ENCODE measurements at places on chromosomes 5 and 9.

DNA sequence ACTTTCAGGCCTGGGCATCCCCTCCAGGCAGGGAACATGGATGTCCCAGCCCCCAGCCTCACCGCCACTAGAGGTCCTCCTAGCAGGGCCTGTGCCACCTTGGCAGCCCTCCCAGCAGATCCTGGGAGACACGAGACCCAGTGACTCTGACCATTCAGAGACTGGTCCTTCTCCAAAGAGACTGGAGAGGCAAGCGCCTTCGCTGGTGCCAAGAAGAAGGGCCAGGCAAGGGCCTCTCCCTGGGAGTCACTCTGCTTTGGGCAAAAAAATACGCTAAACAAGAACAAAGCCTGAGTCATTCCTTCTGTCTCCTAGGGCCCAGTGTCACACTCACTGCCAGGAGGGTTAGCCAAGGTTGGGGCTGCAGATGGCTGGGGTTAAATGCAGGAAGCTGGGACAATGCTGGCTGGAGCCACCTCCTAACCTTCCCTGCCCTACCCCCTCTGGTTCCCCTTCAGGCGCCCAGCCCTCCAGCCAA, 35.3 kb upstream of the SMIM23 start:
- DNase-seq: no peak

DNA sequence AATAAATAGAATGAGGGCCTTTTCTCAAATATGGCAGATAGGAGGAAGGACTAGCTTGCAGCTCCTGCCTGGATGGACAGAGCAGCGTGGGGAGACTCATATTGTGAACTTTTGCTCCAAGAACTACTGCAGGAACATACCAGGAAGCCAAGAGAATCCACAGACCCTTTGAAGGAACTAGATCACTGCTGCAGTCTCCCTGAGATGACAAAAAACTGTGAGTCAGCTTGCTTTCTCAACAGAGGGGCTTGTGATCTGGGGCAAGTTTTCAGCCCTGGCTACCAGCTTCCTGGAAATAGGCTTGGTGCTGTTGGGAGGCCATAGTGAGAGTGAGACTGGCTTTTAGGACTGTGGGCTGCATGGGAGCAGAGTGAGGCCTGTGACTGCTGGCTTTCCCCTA, 170.6 kb upstream of the TRIM32 start:
- DNase-seq: no peak

GRCh38 chr9:73219985-73220626, 68.4 kb downstream of the ANXA1 start:
- peak; percentile 3 for DNase-seq

- no peak for DNase-seq
These were observed 28.7 kb upstream of the SNX24 start for GRCh38 chr5:122816756-122817155.

GRCh38 chr9:135275571-135276289, 188.3 kb downstream of the OLFM1 start:
- DNase-seq: no peak

DNA sequence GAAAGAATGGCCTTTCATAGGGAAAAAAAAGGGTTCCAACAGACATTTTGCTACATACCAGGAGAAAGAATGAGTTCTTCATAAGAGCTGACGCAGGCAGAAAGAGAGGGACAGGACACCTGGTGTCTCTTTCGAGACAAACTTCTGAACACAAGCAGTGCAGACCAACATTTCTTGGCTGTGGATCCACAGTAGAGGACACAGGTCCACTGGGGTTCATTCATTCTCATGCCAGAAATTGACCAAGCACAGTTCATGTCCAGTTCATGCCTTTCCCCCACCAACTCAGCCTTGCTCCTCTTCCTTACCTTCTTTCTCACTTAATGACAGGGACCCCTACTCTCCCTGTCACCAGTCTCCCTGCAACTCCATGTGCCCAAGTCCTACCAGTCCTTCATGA, 137.7 kb downstream of the WDR41 start:
- no peak for DNase-seq

DNA sequence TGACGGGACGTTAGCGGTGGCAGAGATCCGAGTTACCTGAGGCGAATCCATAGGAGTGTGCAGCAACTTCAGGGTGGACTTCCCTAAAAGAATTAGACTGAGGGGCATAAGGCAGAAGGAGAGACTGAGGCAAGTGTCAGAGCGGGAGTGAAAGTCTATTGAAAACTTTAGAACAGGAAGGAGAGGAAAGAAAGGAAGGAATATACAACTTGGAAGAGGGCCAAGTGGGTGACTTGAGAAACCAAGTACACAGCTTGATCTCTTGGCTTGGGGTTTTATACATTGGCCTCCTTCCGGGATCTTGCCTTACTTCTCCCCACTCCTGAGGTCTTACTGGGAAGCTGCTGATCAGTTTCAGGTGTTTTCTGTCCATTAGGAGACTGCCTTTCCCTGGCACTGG, 84.9 kb downstream of the SNX18 start:
- no peak for DNase-seq

DNA sequence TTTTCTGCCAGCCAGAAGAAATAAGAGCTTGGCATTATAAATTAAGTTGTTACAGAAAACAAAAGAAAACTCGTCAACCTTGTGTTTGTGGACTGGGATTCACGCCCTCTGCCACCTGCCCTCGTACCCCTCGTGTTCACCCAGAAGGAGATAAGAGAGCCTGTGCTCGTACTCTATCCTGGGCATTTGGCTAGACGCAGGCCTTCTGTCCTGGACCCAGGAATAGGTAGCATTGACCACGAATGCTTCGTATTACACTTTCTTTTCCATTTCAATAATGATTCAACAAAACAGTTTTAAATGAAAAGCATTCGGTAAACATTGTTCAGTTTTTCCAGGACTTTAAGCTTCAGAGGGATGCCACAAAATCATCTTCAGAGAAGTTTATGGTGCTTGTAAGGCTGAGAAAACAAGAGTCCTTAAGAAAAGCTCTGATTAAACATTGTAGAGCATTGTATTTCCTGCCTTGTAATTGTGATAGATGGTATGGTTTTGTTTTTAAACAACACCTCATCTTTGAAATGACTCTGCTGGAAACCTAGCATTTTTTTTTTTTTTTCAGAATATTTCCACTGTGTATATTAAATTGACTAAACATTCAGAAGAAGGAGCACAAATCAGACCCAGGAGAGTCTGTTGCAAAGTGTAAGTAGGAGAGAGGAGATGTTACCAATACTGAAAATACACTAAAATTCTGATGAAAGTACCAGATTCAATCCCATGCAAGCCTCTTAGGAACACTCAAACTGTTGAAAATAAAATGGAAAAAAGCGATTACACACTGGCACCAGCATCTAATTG, 27.6 kb downstream of the MTX3 start:
- DNase-seq: no peak

DNA sequence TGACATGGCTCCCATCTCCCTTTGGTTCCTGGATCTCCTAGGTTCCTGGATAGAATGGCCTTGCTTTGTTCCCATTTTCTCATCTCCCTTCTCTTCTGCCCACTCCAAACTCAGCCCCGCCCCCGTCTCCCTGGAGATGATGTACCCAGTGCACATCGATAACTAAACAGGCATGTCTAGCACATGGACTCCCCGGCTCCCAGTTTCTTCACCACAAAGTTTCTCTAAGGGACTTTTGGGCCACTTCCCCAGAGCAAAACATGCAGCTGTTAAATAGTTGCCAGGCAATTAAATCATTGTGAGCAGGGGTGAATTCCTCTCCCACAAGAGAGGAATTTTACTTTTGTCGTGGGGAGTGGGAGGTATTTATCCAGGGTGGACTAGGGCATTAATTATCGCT, 259.0 kb downstream of the GADD45G start:
- no peak for DNase-seq

GRCh38 chr5:149007174-149007573, 55.7 kb downstream of the SH3TC2 start:
- DNase-seq: peak; percentile 89

GRCh38 chr9:35972093-35972492, 14.1 kb upstream of the OR2S2 start:
- no peak for DNase-seq

GRCh38 chr5:66660396-66660795, 64.2 kb downstream of the MAST4 start:
- no peak for DNase-seq

DNA sequence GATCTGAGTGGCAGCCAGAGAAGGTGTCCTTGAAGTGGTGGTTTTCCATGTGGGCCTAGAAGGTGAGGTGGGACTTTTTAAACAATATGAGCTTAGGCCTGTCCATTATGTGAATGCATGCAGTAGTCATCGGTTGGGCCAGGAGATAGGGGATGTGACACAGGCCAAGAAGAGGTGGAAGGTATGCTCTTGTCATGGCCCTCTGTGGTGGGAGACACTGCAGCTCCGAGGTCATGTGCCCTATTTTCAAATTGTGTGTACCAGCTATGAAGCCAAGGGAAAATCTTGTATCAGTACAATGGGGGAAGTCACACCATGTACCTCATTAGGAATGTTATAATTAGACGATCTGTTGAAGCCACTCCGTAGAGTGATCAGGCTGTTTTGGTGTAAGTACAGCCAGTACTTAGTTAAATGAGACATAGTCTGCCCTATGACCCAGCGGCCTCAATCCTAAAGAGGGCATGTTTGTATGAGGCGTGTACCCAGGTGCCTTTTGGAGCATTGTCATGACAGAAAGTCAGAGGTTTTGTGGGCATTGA, 280.1 kb downstream of the MAST4 start:
- no peak for DNase-seq

GRCh38 chr9:38415856-38416255, 8.4 kb downstream of the IGFBPL1 start:
- no peak for DNase-seq

DNA sequence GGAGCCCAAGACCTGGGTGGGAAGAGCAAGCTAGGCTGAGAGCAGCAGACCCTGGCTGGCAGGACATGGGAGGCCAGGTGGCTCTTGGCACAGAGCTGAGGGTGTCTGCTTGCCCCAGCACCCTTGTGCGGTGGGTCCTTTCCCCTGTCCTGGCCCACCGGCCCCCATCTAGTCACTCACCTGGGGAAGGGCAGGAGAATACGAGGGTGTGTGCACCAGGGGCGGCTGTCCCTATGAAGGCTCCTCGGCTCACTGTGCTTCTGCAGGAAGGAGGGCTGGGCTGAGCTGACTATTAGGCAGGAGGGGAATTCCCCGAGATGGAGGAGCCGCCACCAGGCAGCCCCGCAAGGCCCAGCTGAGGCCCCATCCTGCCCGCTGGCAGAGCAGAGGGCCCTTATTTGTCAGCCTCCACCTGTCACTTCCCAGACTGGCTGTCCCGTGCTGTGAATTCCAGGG, 6.1 kb upstream of the TNIP1 start:
- DNase-seq: no peak

- no peak for DNase-seq
These were observed 159.4 kb downstream of the SEMA6A start for GRCh38 chr5:116415182-116415581.

DNA sequence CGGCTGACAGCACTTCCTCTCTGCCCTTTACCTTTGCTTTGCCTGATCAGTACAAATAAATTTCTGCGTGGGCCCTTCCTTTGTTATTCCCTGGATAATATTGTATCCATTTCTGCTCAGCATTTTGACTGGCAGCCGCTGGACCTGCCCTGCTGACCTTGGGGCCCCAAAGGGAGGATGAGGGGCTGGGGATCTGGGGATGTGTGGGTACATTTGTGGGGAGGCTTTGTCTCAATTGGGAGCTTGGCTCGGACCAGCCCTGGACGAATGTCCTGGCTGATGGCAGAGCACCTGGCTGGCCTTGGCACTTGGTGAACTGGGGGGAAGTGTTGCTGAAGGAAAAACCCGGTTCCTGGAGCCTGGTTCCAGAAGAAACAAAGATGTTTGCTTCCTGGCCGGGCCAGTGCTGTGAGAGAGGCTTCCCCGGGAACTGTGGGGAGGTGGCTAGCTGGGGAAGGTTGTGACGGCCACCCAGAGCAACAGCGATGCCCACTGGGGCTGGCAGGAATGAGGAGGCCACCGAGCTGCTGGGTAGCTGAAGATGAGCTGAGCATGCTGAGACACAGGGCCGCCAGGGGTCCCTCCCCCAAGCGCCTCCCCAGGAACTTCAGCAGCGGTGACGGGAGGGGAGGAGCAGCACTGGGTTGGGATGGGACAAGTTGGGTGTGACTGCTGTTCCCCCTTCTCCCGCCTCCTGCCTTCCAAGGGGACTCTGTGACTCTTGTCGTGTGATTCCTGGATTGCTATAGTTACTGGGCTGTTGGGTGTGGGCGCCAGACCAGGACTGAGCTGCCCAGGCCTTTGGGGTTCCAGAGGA, 8.4 kb downstream of the LMX1B start:
- DNase-seq: no peak

DNA sequence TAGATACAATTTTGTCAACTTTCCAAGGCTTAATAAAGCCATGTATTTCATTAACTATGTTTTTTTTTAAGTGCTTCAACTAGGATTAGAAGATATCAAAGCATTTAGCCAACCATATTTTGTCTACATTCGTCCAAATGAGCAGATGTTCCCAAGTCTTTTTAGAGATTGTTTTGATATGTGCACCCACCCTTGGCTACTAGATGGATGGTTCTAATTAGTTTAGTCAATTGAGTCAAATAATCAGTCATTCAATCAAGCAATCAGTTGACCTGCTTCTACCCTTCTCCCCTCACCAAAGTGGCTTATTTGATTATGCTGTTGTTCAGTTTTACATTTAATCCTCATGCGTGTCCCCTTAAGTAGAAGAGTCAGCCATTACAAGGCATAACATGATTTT, 319.5 kb upstream of the TNC start:
- DNase-seq: no peak

DNA sequence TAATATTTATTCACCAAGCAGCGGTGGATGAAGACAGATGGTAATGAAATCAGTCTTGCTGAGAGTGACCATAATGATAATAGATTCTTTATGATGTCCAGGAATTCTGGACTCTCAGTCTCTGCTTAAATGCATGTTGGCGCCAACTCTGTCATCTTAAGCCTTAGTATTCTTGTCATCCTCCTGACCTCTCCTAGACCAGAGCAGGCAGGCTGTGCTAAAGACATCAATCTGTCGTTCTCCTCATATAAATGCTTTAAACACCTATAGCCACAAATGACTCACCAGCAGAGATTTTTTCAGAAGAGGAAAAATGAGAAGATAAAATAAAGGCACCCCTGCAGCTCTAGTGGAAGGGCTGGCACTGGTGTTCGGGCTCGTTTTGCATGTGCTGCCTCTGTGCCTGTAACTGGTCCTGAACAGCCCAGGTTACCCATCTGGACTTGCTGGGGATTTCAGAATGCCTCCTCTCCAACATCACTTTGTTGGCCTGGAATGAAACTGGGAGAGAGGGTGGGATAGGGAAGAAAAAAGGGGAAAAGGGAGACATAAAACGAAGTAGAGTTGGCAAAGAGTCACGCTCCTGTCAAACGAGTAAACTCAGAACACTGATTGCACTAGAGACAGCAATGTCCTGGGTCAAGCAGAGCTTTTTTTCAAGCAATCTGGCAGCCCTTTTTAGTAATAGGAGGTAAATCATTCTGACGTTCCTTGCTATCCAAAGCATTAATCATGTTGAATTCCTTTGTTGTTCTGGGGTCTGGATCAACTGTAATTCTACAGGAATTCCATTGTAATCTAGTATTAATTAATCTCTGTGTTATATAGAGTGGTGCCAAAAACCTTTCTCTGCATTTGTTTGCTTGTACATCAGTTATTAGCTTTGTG, 195.5 kb upstream of the CLINT1 start:
- DNase-seq: no peak

GRCh38 chr5:143338658-143339366, 64.7 kb downstream of the NR3C1 start:
- DNase-seq: no peak
